ENCODE measurements at places on chromosomes 4 and X.

GRCh38 chr4:122481766-122482405 lies 25.4 kb upstream of the IL2 start:
- DNase-seq, result no peak

DNA sequence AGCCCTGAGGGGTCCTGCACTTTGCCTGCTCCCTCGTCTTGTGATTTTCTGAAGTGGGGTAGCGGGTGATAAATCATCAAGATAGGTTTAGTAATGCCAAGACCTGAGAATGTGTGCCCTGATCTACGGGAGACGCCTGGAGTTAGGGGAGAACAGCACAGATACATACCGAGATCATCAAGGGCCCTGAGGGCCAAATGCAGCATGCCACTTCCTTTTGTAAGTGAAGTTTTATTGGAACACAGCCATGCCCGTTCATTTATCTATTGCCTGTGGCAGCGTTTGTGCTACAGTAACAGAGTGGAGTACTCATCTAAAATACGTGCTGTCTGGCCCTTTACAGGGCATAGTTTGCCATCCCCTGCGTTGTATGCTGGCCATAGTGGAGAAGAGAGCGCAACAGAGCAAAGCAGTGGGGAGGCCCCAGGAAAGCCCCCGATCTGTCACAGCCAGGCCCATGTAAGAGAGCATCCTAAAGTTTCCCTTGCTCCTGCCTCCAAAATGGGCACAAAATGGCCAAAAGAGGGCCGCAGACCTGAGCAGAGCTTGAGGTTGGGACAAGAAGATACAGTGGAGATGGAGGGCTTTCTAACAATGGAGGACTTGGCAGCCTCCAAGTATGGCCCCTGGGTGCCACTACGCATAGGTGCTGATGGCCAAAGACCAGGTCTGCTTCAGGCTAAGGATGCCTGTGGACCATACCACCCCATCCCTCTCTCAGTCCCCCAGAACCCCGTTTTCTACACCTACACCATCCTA lies 167.0 kb downstream of the SMIM20 start:
- DNase-seq, result no peak

GRCh38 chr4:143025081-143025704 lies 159.5 kb upstream of the USP38 start:
- DNase-seq, result no peak

GRCh38 chr4:119783189-119783983 lies 154.8 kb upstream of the PDE5A start:
- DNase-seq, result no peak

- no peak for DNase-seq
Observed at GRCh38 chr4:10173037-10173753, 56.6 kb upstream of the WDR1 start.

DNA sequence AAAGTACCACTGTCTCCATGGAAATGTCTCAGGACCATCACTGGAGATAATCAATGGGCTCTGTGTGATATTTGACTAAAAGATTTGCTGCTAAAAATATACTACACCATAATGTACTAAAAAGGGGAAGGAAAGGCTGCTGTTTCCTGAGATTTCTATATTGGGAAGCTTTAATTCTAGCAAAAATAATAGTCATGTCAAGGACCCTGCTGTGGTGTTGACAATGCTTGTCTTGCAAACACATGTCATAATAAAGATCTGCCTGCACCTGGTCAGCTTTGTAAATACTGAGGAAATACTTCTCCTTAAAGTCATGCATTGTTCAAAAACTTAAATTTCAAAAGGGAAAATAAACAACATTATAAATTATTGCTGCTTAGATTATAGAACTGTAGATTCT lies 417.9 kb downstream of the GPM6A start:
- DNase-seq, result no peak

GRCh38 chrX:87374324-87374723 lies 143.3 kb upstream of the KLHL4 start:
- no peak for DNase-seq

- DNase-seq, result no peak
Observed at GRCh38 chr4:1927675-1928074, 56.5 kb downstream of the NSD2 start.

GRCh38 chrX:17987783-17988182 lies 126.7 kb upstream of the RAI2 start:
- no peak for DNase-seq

DNA sequence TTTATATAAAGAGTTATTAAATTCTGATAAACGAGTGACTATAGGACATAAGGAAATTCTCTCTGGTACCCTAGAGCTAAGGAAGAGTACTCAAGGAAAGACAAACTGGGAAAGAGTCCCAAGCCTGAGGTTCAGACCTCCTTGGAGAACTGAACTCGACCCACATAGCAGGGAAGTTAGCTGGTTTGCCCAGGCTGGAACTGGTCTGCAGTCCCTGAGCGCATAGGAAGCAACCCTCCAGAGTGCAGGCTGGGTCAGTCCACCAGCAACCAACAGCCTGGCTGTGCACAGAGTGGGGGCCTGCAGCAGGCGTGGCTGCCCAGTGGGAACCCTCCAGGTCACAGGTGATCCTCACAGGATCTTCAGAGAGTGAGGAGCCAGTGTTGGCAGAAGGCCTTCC lies 114.1 kb downstream of the SOWAHB start:
- no peak for DNase-seq

GRCh38 chrX:19889582-19890342 lies 2.4 kb upstream of the SH3KBP1 start:
- DNase-seq, result no peak

DNA sequence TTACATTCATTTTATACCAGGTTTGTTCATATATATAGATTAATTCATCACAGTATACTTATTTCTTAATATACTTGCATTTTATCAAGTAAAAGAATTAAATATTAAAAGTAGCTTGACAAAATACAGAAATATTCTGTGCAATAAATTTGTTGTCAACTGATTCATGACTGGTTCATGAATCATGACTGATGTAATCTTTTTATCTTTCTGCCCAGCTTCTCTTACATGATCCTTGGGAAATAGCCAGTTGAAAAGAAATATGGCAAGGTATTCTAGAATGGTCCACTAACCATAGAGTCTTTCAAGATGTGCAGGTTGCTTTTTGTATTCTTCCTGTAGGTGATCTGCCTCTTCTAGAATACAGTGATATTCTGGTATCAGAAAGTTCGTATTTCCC lies 4.2 kb upstream of the CCNA2 start:
- no peak for DNase-seq

- no peak for DNase-seq
Observed at GRCh38 chr4:87975466-87975865, at the start of gene SPP1. SPP1 (plus strand) TSS chr4:87975714; CDS start chr4:87976896, 1,182 bp downstream.

- no peak for DNase-seq
Observed at GRCh38 chr4:186984105-186984644, 260.5 kb upstream of the FAT1 start.

GRCh38 chrX:45697591-45697990 lies 496.9 kb upstream of the DIPK2B start:
- DNase-seq, result no peak

GRCh38 chr4:99856166-99856565 lies 38.1 kb downstream of the LAMTOR3 start:
- DNase-seq, result no peak

- no peak for DNase-seq
Observed at GRCh38 chr4:88177983-88178625, 19.7 kb upstream of the ABCG2 start.

DNA sequence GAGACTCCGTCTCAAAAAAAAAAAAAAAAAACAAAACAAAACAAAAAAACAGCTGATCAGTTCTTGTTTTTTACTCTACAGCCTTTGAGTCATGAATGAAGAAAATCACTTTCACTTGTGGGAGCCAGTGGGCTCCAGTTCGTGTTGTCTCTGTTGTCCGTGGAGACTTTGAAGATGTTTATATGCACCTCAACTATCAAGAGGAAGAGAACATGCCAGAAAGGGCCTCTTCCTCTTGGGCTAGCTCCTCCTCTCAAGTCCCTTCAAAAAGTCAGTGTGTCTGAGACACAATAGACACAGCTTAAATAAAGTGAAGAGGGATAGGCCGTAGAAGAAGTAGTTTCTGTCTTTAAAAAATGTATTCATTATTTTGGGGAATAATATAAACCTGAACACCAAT lies 182.7 kb downstream of the KDR start:
- peak; percentile 2 for DNase-seq

Data from activated T-cell treated with anti-CD3 and anti-CD28 coated beads for 24 hours (primary cell).